ENCODE measurements at places on chromosomes 13 and 19. TPM values are rescaled to one million over a fixed set of nuclear protein-coding genes. Genes with fewer than 3 reads are reported as not detected.

DNA sequence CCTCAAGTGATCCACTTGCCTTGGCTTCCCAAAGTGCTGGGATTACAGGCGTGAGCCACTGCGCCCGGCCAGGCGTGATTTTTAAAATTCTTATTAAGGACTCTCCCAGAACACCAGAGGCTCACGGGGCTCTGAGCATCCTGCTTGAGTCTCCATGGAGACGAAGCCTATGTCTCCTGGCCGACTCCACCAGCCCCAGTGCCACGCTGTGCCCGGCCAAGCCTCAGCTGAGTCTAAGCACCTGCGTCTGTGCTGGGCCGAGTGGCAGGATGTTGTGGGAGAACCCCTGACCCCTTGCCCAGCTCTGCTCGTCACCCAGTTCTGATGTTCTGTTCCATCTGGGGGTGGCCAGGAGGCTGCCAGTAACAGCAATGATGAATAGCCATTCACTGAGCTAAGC is 3.9 kb upstream of the CELF5 start:
- no peak for DNase-seq

DNA sequence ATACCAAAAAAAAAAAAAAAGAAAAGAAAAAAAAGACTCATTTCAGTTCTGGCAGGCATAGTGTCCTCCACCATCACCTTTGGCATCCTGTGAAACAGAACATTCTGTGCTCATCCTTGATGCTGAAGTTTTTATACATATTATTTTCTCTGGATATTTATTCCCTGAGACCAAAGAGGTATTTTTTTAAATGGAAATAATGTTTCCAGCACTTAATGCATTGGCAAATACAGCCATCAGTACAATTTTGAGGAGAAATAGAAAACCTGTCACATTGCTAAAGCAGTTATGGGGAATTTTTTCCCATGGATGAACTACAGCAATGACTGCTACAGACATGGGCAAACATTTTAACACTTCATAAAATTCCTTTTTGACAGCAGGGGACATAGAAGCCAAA is 312.4 kb downstream of the DNAJC15 start:
- DNase-seq, result no peak

- DNase-seq, result no peak
Observed at GRCh38 chr19:1225440-1226226, 12.2 kb downstream of the CBARP start.

DNA sequence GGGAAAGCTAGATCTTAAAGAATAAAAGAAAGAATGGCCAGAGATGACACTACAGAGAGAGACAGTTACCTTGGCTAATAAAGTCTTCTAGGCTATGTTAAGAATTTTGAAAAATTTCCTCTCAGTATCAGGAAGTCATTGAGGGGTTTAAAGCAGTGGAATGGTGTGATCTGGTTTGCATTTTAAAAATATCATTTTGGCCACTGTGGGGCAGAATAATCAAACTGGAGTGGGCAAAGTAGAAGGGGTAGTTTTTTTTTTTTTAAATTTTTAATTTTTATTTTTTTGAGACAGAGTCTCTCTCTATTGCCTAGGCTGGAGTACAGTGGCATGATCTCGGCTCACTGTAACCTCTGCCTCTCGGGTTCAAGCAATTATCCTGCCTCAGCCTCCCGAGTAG is 4.4 kb upstream of the CNMD start:
- no peak for DNase-seq

DNA sequence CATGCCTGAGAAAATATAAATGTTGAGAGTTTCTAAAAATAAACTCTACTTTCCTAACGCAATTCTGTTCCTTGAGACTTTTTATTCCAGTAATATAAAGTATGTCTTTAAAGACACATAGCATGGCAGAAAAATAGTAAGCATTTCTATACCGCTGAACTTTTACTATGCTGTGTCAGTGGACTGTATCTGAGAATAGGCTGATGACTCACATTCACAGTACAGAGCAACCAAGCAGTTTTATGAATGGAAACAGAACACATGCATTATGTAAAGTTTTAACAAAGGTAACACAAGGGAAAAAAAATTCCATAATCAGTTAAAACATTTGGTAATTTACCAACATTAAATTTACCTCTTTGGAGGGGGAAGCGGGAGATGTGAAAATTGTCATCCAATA is 38.4 kb downstream of the ZDHHC20 start:
- DNase-seq, result no peak

DNA sequence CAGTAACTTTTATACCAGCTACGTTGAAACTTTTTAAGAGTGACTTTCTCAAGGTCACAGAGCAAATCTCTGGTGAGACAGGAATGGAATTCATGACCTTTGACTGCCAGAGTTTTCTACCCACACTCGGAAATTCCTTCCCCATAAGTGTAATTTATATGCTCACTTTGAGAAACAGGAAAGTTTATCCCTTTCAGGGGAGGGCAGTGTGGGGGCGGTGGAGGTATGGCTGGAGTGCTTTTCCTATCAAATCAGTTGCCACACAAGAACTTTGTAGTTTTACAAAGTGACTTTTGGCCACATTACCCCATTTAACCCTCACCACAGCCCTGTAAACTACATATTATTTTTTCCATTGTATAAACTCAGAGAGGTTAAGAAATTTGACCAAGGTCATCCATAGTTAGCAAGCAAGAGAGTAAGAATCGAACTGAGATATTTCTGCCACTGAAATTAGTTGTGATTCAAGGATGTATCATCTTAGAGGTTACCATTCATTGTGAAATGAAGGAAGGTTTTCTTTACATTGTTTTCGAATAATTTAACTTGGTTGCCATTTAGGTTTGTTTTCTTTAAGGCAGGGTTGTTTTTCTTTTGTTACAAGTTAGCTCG is 5.9 kb downstream of the KLF12 start:
- no peak for DNase-seq

GRCh38 chr19:58067240-58067912 is 8.3 kb downstream of the ZNF135 start:
- no peak for DNase-seq

DNA sequence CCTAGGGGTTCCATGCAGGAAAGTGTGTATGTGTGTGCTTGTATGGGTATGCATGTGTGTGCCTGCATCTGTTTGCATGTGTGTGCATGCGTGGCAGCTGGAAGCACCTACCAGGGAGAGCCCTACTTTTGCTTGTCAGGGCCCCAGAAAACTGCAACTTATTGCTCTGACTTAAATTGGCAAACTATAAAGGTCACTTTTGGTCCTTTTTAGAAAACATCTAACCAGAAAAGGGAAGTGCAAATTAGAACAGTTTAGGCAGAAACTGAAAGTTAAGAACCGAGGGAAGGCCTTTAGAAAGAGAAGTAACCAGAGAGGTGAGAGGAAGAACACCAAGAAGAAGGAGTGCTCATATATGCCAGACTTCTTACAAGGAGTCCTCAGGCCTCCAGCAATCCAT is 32.5 kb downstream of the DLEU7 start:
- no peak for DNase-seq

Gene ZFP36
- polyA plus RNA-seq, result 18.4 TPM

Gene NCCRP1
- polyA plus RNA-seq, result 0.08 TPM

Gene RXFP2
- 0.76 TPM for polyA plus RNA-seq
